ENCODE measurements at places on chromosomes 12 and 14. TPM values are rescaled to one million over a fixed set of nuclear protein-coding genes. Genes with fewer than 3 reads are reported as not detected.

Gene LTBR
- total RNA-seq = 90.1 TPM

Gene ADGRD1
- 47.5 TPM for total RNA-seq

Gene PTPRQ
- 8.0 TPM for total RNA-seq

Gene SMCO2
- not detected for total RNA-seq

Gene DTX1
- total RNA-seq = 20.0 TPM

Gene MYH6
- not detected for total RNA-seq

Gene PIWIL1
- total RNA-seq = not detected

Gene CD4
- 11.0 TPM for total RNA-seq

Gene TRIM9
- 5.2 TPM for total RNA-seq

DNA sequence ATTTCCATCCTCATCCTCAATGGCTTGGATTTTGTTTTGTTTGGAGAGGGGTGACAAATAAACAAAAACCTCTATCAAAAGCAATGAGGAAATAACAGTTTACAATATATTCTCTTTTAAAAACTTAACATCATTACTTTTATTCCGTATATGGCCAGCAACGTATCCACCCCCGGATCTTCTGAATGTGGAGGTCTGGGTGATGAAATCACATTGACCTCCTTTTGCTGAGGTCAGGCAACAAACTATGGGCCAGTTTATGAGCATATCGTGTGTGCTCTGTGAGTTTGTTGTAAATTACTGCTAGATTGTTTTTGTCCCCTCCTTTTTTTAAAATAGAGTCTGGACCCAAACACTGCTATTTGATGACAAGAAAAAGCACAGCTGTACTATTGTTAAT is 178.1 kb downstream of the BCAT1 start:
- DNase-seq = no peak

DNA sequence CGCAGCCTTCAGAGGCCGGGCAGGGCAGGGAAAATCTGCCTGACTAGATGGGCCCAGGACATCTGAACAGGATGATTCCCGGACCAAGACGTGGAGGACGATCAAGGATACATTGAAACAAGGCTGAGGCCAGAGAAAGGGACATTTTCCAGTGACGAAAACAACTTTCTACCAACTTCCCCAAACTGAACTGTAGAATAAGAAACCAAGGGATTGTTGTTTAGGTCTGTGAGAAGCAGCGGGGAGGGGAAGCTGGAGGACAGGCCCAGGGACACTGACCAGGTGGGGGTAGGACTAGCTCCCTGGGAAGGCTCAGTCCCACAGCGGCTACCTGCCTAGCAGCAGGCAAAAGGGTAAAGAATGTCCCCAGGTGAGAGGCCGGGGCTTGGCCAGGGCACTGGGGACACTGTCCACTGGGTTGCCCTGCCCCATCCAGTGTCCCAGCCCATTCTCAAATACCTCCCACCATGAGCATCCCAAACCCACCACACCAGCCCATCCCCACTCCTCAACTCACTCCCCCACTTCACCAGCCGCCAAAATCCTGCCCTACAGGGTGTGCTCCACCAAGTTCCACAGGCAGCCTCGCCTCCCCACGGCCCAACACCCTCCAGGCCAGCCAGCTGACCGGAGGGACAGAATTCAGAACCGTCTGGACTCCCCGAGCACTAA is 995 bp downstream of the TNFRSF1A start:
- no peak for DNase-seq

DNA sequence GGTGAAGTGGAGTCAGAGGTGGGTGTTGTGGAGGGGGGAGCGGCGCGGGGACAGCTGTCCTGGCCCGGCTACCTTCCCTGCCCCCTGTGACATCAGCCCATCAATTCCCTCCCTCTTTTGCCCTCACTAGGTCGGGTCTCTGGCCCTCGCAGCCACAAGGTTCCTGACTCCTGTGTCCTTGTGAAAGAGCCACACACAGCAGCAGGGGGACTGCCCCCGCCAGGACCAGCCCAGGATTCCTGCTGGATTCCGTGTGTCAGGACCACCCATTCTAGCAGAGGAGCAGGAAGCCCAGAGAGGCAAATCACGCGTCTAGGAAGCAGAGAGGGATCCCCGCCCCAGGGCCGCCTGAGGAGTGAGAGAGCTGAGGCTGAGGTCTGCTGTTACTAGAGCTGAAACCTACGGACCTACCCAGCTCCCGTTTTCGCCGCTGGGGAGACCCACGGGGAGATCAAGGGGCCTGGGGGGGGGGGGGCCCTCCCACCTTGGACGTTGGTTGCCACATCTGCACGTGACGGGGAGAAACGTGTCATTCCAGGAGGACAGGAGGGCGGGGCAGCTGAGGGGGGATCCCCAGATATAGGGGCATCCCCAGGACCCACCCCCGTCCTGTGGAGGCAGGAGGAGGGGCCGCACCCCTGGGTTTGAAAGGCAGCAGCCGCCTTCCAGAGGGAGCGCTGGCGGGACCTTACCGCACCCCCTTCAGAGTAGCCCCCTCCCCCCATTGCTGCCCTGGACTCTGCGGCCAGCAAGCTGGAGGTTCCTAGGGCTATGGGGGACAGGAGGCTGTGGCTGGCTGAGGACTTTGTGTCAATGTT is 12.5 kb upstream of the INF2 start:
- no peak for DNase-seq

DNA sequence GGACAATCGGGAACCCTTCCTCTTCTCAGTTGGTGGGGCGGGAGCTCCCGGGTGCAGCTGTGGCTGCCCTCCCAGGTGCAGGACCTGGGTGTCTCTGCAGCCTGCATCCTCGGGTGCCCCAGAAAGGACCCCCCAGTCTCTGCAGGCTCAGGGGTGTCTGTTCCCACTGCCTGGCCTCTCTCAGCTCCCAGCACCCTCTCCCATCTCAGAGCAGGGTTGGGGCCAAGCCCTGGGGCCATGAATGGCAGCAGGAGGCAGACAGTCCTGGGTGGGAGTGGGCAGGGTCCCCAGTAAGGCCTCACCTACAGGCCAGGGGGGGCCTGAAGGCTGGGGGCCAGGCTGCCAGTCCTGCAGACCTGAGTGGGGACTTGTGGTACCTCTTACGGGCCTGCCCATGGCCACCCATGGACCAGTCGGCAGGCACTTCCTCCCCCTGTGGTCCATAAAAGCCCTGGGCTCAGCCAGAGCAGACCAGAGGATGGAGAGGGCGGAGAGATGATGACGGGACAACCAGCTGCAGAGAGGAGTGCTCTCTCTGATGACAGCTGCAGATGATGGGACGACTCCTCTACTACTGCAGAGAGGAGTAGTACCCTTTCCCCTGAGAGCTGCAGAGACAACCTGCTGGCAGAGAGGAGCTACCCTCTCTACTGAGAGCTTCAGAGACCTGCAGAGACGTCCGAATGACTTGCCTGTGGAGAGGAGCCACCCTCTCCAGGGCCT is 26.6 kb downstream of the TCHP start:
- DNase-seq = no peak

- no peak for DNase-seq
Measured at GRCh38 chr12:56071648-56072047, 8.3 kb upstream of the ERBB3 start.

DNA sequence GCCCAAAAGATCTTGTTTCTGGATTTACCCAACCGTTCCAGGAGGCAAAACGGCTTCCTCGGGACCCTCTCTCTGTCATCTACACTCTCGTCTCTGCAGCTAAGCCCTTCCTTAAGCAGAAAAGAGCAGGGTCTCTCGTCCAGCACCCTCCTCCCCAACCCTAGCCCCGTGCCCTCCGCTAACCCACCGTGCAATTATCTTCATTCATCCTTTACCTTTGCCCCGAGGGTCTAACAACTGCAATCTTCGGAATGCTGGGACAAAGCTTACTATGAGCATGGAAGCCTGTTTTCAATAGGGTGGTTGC is 276 bp upstream of the BMAL2 start:
- no peak for DNase-seq

DNA sequence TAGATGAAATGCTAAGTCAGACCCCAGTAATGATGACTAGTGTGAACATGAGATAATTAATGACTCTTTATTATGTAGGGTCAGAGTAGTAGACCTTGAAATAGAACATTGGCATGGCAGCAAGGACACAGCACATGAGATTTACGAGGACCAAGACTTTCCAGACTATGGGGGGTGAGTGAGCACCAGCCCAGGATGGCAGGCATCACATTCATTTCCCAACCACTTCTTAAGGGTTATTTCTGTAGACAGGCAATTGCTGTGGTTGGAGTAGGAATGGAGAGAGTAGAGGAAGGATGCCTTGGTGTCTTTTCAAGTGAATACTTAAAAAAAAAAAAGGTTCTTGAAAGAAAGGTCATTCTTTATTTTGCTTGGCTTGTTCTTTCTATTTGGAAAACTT is 189.4 kb upstream of the DYRK2 start:
- DNase-seq = no peak

DNA sequence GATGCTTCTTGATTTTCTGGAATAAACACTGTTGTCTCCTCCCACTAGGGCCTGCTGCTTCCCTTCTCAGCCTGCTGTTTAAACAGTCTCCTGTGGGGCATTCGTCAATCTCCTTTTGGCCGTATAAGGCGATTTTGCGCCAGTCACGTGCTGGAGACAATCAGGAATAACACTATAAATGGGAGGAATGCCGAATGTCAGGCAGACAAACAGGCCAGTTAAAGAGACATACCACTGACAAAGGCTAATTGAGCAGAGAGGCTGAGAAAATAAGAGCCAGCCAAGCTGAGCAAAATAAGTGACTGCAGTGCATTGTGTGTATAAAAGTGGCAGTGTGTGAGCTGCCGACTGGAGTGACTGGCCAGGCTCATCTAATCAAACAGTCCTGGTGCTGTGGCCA is 23.3 kb downstream of the DMAC2L start:
- DNase-seq = peak; percentile 29

- no peak for DNase-seq
Measured at GRCh38 chr14:50804181-50804721, 26.7 kb downstream of the NIN start.

GRCh38 chr12:52097045-52097666 is 17.7 kb downstream of the SMIM41 start:
- DNase-seq = no peak

DNA sequence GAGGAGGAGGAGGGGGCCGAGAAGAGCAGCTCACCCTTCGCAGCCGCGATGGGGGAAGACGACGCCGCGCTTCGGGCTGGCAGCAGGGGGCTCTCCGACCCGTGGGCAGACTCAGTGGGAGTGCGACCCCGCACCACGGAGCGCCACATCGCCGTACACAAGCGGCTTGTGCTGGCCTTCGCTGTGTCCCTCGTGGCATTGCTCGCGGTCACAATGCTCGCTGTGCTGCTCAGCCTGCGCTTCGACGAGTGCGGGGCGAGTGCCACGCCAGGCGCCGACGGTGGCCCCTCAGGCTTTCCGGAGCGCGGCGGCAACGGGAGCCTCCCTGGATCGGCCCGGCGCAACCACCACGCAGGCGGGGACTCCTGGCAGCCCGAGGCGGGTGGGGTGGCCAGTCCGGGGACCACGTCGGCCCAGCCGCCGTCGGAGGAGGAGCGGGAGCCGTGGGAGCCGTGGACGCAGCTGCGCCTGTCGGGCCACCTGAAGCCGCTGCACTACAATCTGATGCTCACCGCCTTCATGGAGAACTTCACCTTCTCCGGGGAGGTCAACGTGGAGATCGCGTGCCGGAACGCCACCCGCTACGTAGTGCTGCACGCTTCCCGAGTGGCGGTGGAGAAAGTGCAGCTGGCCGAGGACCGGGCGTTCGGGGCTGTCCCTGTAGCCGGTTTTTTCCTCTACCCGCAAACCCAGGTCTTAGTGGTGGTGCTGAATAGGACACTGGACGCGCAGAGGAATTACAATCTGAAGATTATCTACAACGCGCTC is 745 bp downstream of the TRHDE start:
- DNase-seq = no peak

GRCh38 chr14:36439766-36440165 is 80.3 kb downstream of the NKX2-1 start:
- no peak for DNase-seq

DNA sequence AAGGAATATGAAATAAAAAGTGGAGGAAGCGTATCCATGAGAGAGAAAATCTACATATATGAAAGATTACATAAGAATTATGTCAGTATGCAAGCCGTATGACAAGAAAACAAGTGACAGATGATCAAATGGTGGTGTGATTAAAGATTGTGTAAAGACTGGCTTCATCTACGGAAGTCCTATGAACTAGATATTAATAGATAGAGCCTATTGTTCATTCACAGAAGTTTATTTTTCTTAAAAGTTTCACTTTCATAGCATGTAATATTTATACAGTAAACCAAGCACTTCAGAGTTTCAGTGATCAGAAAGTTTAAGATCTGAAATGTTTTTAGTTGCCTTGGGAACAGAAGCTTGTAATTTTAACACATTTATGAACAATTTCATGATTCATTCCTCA is 84.5 kb downstream of the VRK1 start:
- DNase-seq = no peak

GRCh38 chr14:95323917-95324316 is 4.2 kb upstream of the CLMN start:
- DNase-seq = no peak

Measured in breast epithelium (tissue), 4 donors.